ENCODE measurements at places on chromosomes 3 and 15.

GRCh38 chr15:77440378-77440999 lies 19.8 kb downstream of the HMG20A start:
- peak; percentile 13 for DNase-seq

GRCh38 chr3:50587373-50587772 lies 18.1 kb downstream of the HEMK1 start:
- DNase-seq: no peak

DNA sequence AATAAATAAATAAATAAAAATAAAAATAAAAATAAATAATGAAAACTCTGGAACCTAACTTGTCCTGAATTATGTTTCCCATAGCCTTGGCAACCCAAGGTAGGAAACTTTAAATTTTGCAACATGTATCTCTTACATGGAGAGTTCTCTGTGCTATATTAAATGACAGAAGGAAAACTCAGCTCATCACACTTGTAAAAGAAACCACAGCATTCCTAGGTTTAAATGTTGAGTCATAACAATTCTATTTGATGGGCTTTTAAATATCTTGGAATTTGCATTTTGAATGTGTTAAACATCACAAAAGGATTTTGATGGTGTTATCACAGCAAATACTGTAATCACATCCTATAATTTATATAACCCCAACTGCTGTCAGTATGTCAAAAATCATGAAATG lies 144.2 kb downstream of the LRTM1 start:
- DNase-seq: no peak

DNA sequence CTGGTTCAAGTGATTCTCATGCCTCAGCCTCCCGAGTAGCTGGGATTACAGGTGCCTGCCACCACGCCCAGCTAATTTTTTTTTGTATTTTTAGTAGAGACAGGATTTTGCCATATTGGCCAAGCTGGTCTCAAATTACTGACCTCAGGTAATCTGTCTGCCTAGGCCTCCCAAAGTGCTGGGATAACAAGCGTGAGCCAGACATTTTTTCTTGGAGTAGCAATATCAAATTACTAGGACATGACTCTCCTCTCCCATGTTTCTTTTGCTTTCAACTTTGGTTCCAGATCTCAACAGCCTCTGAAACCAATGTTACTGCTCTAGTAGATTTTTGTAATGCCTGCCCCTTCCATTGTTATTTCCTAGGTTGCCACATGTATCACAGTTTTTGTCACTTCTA lies 462.0 kb downstream of the GBE1 start:
- no peak for DNase-seq

DNA sequence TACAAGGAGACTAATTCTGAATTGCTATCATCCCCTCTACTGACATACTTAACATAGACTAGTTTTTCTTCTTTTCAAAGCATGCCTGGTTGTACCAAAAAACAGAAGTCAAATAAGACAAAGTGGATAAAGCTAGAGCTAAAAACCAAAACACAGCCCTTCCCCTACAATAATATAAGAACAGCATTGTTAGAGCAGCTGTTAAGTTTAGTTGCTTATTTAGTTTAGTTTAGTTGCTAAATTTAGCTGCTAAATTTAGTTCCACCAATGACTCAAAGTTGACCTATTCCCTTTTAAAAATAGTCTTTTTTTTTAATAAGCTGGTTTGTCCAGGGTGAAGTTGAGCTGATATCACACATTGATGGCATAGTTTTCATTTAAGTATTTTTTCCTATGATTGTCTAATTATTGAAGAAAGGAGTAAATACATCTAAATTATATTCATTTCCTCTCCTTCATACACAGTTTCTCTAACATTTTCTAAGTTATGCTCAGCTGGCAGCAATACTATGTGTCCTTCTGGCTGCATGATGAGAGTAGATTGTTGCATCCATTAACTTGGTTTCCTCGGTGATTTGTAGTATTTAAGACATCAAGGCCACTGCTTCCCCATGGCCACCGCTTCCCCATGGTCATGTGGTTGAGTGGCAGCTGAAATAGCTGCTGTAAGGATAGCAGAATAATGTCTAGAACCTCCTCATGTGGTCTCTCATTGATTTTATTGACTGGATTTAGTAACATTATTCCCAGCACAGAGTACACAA lies 718.6 kb upstream of the NECTIN3 start:
- no peak for DNase-seq

DNA sequence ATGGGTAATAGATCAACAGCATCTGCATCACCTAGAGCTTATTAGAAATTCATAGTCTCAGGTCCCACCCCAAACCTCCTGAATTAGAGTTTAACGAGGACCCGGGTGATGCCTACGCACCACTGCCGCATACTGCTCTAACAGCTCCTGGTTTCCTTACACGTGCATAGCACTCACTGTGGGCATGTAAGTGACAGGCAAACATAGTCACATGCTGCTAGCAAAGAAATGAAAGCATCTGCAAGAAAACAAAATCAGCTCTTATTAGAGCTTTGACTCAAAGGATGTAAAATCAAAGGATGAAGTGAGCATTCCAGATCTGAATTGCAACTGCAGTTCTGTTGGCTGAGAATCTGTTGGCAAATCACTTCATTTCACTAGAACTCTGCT lies 19.1 kb upstream of the RIOX2 start:
- DNase-seq: no peak

GRCh38 chr3:81291586-81291985 lies 469.9 kb downstream of the GBE1 start:
- no peak for DNase-seq

DNA sequence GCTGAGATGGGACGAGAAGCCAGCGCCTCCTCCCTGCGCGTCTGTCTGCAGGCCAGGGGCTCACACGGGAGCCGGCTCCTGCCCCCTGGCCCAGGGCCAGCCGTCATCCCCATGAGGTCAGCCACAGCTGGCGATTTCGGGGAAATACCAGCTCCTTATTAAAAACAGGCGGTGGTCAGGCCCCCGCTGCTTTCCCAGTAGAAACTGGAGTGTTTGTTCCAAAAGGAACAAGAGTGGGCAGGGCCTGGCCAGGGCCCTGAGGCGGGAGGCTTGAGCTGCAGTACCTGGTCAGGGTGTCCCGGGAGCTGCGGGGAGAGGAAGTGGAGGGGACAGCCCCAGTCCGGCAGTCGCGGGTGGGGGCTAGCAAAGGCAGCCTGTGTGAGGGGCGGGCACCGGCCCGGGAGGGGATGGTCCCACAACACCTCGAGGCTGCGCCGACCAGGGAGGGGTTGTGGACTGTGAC lies 17.8 kb downstream of the MYL3 start:
- DNase-seq: no peak

DNA sequence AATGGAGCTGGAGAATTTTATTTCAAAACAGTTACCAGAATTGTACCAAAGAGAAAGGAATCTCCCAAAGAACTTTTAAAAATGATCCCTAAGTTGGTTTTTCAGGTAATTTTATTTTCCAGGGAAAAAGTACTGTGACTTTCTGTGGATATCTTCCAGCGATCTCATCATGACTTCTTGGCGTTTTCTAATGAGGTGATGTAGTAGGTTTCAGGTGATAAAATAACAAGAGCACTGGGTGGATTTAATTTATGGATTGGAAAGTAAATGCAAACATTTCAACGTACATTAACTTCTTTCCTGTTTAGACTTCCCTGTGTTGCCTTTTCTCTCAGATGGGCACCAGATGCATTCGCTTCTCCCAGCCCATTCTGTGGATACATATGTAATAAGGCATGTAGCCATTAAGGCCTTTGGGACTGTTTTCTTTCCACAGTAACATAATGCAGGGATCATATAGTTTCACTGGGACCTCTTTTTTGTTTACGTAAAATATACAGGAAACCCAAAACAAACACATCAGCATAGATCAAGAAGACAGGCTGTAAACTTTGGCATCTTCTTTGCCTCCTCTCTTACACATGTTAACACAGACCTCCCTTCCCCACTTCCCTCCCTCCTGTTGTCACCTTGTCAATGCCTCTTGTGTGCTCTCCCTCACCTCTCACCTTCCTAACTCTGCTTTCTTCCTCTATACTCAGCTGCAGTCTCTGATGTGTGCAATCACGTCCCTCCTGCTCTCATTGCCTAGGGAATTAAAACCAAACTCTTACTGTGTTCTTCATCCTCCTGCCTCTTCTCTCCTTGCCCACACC lies 13.0 kb downstream of the PHLDB2 start:
- DNase-seq: no peak

DNA sequence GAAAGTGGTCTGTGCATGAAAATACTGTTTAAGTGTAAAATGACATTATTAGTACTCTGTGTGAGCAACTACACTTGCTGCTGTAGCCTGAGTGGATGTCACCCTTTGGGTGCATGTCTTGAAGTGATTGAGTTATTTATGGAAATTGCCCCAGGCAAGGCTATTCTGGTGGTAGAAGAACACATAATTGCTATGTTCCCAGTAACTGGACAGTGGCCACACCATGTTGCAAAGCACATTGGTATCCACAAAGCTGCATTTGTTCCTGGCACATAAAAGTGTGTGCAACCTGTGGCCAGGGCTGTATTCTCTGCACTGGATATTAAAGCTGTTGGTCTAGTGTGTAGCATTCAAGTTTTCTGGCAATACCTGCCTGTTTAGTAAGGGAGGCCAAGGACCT lies 23.8 kb downstream of the MTMR14 start:
- DNase-seq: no peak

DNA sequence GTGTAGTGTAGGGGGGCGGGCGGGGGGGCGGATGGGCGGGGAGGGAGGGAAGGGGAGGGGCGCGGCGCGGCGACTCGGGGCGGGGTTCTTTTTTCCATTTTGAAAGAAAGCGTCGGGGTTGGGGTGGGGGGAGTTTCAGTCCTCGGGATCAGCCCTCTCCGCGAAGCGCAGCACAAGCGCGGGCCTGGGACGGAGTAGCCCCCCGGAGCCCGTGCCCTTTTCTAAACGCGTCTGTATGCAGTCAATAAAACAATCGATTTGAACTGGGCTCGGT lies 6.1 kb downstream of the ISLR2 start:
- no peak for DNase-seq
